A549 treated with Hydrocortisone at 1 μM for 4 hours (cell line): ENCODE measurements at places on chromosomes 4 and X. TPM values are rescaled to one million over a fixed set of nuclear protein-coding genes. Genes with fewer than 3 reads are reported as not detected.

Gene TMEM31
- 0.21 TPM in 1 of 5 replicates, not detected in the others for total RNA-seq

Gene TRIM60
- not detected in 5 replicates for total RNA-seq

Gene MAB21L2
- not detected in 5 replicates for total RNA-seq

Gene PDE5A
- total RNA-seq = 0.28 to 0.47 TPM (median 0.39 TPM) in 5 replicates

Gene DGAT2L6
- total RNA-seq = not detected in 5 replicates
